ENCODE measurements at places on chromosomes 1 and 21.
A peak's percentile ranks its signal among the peaks of the same experiment; 100 is the strongest.

DNA sequence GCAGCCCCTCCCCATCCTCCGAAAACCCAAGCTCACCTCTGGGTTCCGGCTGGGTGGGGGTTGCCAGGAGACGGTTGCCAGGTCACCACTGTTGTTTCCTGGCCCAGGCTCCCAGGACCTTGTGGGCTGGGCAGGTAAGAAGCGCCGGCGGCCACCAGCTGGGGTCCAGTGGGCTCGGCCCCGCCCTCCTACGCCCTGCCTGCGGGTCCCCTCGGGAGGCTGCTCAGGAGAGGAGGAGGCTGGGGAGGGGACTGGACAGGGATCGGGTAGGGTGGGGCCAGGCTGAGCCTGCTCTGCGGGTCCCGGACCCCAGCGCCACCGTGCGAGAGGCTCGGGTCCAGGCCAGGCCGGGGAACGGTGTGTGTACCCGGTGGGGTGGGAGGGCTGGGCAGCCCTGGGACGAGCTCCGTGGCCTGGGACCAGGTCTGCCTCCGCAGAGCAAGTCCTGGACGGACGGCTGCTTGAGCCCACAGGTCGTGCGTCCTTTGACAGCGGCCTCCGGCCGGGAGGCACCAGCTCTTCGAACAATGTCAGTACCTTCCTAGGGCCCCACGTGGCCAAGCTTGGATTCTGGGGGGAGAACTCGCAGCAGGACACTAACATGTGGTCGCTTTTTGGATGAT, at the start of gene TTLL10:
Gene TTLL10 (plus strand): TSS at position 88 of the 623 bp plus-strand sequence. CDS start 5,336 bp downstream, outside the sequence.
- DNase-seq: peak; percentile 41

- DNase-seq: no peak
Observed at GRCh38 chr1:154006136-154006535, 15.6 kb downstream of the RPS27 start.

DNA sequence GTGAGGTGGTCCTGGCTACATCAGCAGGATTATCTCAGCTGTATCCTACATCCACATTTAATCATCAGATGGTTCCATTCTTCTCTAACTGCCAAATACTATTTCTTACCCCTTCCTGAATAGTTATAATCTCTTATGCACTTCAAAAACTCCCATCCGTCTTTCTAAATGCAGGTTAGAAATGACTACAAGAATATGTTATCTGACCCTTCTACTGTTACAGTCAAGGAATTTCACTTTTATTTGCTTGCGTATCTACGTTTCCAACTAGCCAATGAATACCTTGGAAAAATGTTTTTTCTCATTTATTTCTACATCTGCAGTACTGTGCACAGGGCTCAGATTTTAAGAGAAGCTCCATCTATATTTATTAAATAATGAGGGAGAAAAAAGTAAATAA, 709.9 kb downstream of the KCNT2 start:
- no peak for DNase-seq

- no peak for DNase-seq
Observed at GRCh38 chr21:27154451-27155129, 187.7 kb upstream of the ADAMTS5 start.

DNA sequence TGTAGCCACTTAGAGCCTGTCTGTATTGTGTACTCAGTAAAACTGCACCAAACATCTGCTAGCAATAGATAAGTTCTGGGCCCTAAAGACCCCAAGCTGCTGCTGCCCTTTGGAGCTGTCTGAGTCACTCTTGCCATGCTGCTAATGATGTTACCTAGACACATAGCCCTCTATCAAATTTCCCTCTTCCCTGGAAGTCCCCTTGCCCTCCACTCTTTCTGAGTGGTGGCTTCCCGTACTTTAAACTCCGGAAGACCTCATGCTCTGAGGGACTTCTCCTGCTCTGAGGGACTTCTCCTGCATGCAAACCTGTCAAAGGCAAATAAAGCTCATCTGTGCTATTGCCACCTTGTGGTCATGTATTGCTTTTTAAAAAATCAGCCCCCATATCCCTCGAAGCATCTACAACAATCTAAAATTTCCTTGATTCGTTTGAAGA, 34.0 kb downstream of the FH start:
- DNase-seq: no peak

DNA sequence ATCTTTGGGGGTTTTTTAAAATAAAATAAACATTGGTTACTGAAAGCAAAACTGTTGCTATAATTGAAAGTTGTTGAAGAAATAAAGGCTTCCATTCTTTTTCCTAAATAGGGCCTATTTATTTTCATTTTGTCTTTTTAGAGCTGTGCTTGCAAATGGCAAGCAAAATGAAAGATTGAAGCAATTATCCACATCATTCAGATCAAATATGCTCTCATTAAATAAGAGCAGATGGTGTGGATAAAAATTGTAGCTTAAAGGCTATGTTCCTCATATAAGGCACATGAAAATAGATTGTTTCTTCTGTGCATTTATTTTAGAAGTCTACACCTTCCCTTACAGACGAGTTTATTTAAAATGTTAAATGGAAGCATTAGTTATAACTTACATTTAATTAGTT, 1317.7 kb downstream of the MRPL39 start:
- DNase-seq: no peak

DNA sequence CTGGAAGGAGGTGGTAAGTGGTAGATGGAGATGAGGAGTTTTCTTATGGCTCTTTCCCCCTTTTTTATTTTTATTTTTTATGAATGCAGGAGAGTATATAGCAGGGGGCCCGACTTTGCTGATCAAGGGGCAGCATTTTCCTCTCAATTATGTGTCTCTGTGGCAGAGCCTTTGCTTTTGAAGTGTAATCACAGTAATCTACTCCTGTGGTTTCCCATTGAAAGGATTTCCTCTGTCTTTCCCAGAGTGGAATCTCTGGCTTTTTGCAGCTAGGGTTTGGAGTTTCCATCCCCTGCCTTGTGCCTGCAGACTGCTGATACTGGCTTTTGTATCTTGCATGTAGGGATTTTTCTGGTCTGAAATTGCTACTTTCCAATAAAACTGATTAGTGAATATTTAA, 29.1 kb downstream of the ARID1A start:
- no peak for DNase-seq

DNA sequence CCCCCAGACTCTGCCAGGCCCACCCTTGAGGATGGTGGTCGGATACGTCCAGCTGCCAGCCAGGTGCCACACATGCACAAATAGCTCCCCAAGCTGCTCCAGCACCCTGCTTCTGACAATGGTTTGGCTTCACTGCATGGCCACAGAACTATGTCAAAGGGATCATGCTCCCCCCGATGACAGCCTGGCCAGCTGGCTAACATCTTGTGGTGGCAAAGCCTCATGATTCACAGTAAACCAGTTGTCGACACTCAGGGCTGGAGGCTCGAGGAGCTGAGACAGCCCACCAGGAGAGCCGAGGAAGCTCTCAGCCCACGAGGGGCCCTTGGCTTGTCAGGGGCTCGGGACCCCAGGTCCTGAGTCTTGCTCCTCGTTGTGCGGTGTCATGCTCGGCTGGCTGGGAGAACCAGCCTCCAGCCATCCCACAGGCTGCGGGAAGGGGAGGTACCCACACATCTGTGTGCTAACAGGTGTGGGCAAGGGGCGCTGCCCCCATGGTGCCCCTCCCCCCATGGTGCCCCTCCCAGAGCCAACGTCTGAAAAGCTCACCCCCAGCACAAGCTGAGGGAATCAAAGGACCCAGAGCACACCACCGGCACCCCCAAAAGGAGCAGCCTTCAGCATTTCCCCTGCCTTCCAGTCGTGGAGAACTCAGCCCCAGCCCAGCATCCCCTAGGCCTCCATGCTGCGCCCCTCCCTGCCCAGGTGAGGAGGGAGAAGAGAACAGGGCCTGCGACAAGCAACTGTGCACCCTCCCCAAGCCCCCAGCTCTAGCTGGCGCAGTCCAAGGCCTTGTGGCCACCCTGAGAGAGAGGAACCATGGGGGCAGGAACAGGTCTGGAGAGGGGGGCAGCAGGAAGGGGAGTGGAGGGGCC, 41.2 kb downstream of the KIF21B start:
- DNase-seq: no peak

GRCh38 chr1:201113451-201114244, 1.4 kb upstream of the CACNA1S start:
- DNase-seq: no peak

GRCh38 chr1:30692201-30692947, 31.0 kb downstream of the MATN1 start:
- DNase-seq: no peak

- DNase-seq: no peak
Observed at GRCh38 chr1:8197493-8198282, 120.2 kb upstream of the SLC45A1 start.

GRCh38 chr1:14910984-14911721, 242.4 kb upstream of the TMEM51 start:
- no peak for DNase-seq

- no peak for DNase-seq
Observed at GRCh38 chr21:28272272-28272992, 720.2 kb downstream of the LTN1 start.

- no peak for DNase-seq
Observed at GRCh38 chr1:201739080-201739479, 89.9 kb upstream of the IPO9 start.

GRCh38 chr21:39084979-39085729, 98.1 kb downstream of the PSMG1 start:
- DNase-seq: no peak

GRCh38 chr1:6137758-6138157, 42.4 kb downstream of the CHD5 start:
- DNase-seq: no peak

GRCh38 chr1:88060112-88060673, 623.9 kb upstream of the PKN2 start:
- DNase-seq: no peak

DNA sequence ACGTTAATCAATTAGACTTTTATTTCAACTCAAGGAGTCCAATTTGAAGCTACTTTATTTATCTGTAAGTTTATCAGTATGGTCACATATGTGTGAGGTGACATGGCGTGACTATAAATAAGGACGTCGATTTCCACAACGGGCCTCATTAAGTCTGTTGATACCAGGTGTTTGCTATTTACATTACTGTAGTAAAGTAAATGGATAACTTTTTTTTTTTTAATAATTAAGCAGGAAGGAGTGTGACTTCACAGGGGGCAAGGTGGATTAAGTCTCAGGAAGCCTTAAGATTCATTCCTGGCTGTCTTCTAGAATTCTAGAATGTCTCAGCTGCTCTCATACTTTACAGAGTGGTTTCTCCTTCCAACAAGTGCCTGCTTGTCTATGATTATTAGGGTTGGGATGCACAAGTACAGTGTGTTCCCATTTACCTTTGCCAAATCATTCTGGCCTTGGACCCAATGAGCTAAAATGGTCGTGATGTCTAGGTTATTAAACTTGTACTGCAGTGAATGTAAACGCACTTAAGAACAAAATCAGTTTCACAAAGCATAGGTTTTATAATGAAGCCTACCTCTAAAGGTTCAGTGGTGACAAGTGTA, 15.5 kb downstream of the MAP3K7CL start:
- no peak for DNase-seq

GRCh38 chr1:35930593-35931445, at the start of gene AGO3:
AGO3 (plus strand) TSS chr1:35931105; CDS start chr1:35931427, 322 bp downstream.
- peak; percentile 60 for DNase-seq

DNA sequence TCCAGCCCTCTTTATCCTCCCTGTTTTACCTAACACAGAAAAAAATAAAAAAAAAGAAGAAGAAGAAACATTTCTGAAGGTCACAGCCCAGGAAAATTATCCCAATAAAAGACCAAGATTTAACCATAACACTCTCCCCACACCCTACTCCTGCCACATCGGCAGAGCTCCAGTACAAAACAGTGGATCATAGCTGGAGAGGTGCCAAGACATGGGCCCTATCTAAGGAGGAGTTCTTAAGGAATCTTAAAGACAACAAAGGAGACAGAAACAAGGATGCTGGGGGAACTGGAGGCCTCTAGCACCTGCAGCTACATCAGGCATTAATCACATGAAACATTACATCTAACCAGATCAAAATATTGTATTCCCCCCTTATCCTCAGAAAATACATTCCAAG, 432.8 kb downstream of the MATN1 start:
- no peak for DNase-seq

DNA sequence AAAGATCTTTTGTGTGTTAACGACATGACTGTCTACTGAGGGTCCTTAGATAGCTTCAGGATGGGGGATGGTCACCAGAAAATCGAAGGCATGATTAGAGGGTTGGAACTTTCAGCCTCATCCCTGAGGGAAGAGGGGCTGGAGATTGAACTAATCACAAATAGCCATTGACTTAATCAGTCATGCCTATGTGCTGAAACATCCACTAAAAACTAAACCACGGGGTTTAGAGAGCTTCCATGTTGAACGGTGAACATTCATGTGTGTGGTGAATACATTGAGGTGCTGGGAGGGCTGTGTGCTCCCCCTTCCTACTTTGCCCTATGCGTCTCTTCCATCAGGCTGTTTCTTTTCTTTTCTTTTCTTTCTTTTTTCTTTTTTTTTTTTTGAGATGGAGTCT, 17.0 kb downstream of the RBP7 start:
- DNase-seq: no peak

- no peak for DNase-seq
Observed at GRCh38 chr1:222820171-222820712, 5.4 kb downstream of the DISP1 start.

DNA sequence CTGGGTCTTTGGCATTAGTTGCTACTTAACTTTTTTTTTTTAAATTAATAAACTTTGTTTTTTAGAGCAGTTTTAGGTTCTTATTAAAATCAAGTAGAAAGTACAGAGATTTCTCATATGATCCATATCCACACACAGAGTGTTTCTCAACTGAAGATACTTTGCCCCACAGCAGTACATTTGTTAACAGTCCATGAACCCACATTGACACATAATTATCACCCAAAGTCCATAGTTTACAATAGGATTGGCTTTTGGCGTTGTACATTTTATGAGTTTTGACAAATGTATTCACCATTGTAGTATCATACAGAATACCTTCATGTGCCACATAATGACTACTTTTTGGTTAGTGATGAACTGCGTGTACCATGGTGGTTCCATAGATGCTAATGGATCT, 106.8 kb downstream of the ADGRL2 start:
- DNase-seq: no peak

GRCh38 chr21:40255518-40256444, 388.5 kb downstream of the PCP4 start:
- DNase-seq: no peak

Measured in activated CD8-positive, alpha-beta memory T cell treated with anti-CD3 and anti-CD28 coated beads for 1 hour (primary cell).